ENCODE measurements at places on chromosomes 3 and 15.

GRCh38 chr15:89845305-89845893 lies 30.7 kb upstream of the ANPEP start:
- peak; percentile 94 for DNase-seq

DNA sequence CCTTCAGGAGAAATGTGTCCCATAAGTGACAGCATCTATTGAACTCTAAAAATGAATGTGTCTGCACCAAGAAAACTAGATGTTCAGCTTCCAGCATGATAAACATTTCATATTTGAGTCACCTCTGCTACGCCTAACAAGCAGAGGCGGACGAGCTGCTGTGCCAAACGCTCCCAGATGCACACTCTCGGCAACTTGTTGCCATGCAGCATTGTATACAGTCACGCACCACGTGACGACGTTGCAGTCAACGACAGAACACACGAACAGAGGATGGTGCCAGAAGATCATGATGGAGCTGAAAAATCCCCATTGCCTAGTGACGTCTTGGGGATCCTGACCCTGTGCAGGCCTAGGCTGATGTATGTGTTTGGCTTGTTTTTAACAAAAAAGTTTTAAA lies 137.5 kb downstream of the XXYLT1 start:
- DNase-seq = peak; percentile 67

- DNase-seq = no peak
Observed at GRCh38 chr3:43659250-43659880, 31.4 kb upstream of the ABHD5 start.

DNA sequence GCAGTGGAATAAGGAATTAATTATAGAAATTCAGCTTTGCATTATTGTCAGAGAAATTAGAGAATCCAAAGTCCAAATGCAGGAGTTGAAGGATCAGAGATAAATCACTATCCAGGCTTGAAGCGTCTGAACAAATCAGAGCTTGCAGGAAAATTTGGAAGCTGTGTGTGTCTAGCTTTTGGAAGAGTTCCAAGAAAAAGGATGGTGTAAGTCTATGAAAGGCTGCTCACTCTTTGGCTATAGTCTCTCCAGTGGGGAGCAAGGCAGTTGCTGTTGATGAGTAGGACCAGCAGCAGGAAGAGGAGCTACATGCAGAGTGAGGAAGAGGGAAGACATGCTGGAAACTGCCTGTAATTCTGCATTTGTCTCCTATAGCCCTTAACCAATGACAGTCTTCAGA lies 464.3 kb upstream of the GRM7 start:
- DNase-seq = no peak

GRCh38 chr15:41465822-41466421 lies 27.8 kb upstream of the ITPKA start:
- peak; percentile 54 for DNase-seq

GRCh38 chr15:68371160-68371559 lies 60.8 kb downstream of the ITGA11 start:
- DNase-seq = no peak

DNA sequence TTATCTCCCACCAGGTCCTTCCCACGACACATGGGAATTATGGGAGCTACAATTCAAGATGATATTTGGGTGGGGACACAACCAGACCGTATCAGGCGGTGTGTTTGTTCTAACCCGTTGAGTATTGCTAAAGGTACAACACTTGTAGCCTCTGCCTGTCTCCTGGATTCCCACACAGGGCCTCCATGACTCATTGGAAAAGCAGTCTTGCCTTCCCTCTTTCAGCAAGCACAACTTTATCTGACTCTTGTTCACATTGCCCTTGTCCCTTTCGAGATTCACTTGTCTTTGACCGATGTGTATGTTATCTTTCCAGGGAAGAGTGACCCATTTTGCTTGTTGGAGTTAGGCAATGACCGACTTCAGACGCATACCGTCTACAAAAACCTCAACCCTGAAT lies 152.3 kb downstream of the MCTP2 start:
- peak; percentile 12 for DNase-seq
